ENCODE measurements at places on chromosomes 7 and 10. TPM values are rescaled to one million over a fixed set of nuclear protein-coding genes. Genes with fewer than 3 reads are reported as not detected.

GRCh38 chr7:12923971-12924370 lies 236.5 kb downstream of the ARL4A start:
- no peak overlapping the region for H3K4me3 ChIP-seq
- H3K27me3 ChIP-seq: no peaks in the 10 kb centered on the region
- no peak overlapping the region for H3K27ac ChIP-seq
- no peaks in the 10 kb centered on the region for H3K36me3 ChIP-seq
- no peak for DNase-seq
- H3K4me1 ChIP-seq: no peaks in the 10 kb centered on the region

DNA sequence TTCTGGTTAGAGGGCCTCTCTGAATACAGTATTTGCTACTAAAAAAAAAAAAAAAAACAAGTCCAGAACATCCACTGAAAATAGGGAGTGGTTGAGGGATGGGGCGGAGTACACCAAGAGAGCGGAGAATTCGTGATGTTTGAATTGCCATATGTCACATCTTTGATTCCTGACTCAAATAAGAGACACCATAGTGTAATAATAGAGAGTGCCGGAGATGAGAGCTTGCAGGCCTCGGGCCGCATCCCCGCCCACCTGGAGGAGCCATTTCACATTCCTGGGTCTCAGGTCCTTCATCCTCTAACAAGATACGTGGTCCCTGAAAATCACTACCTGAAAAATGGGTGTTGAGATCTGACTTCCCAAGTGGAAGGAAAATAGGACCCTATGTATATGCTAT lies 46.8 kb downstream of the KIAA1549 start:
- H3K27me3 ChIP-seq: no peaks in the 10 kb centered on the region
- H3K27ac ChIP-seq: peak overlapping the region; percentile 69
- DNase-seq: no peak
- H3K36me3 ChIP-seq: no peaks in the 10 kb centered on the region

DNA sequence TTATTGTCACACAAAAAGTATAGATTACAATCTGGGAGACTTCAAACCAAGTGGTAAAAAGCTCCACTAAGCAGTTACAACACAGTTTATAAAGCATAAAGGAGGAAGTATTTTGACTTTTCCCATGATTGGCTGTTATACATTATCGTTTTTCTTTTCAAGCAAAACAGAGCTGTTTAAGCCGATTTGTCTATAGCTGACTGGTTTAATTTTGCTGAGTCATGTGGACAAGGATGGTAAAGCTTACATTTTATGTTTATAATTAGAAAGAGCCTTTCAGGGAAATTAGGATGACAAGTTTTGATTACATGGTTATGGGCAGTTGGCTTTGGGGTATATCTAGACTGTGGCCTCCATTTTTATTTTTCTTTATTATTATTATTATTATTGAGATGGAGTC lies 152.5 kb upstream of the STK17A start:
- no peak overlapping the region for H3K27ac ChIP-seq
- DNase-seq: no peak
- H3K27me3 ChIP-seq: no peaks in the 10 kb centered on the region

DNA sequence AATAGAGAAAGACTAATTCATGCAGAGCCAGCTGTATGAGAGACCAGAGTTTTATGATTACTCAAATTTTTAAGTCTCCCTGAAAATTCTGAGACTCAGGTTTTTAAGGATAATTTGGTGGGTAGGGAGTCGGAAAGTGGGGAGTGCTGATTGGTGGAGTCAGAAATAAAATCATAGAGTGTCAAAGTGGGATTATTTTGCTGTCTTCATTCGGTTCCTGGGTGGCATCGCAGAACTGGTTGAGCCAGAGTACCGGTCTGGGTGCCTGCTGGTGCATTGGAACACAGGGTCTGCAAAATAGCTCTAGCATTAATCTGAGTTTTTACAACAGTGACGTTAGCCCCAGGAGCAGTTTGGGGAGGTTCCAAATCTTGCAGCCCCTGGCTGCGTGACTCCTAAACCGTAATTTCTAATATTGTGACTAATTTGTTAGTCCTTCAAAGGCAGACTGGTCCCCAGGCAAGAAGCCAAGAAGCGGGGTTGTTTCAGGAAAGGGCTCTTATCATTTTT lies 32.4 kb downstream of the GPRIN2 start:
- peaks cover 6% of the 10 kb centered on the region for H3K4me1 ChIP-seq
- no peak overlapping the region for H3K27ac ChIP-seq
- no peak overlapping the region for H3K4me3 ChIP-seq
- H3K36me3 ChIP-seq: no peaks in the 10 kb centered on the region
- peaks cover 10% of the 10 kb centered on the region for H3K27me3 ChIP-seq
- DNase-seq: no peak

GRCh38 chr10:50561816-50562215 lies 61.9 kb downstream of the SGMS1 start:
- H3K4me3 ChIP-seq: no peak overlapping the region
- peaks cover 17% of the 10 kb centered on the region for H3K4me1 ChIP-seq
- H3K27me3 ChIP-seq: no peaks in the 10 kb centered on the region
- H3K36me3 ChIP-seq: no peaks in the 10 kb centered on the region
- DNase-seq: no peak

DNA sequence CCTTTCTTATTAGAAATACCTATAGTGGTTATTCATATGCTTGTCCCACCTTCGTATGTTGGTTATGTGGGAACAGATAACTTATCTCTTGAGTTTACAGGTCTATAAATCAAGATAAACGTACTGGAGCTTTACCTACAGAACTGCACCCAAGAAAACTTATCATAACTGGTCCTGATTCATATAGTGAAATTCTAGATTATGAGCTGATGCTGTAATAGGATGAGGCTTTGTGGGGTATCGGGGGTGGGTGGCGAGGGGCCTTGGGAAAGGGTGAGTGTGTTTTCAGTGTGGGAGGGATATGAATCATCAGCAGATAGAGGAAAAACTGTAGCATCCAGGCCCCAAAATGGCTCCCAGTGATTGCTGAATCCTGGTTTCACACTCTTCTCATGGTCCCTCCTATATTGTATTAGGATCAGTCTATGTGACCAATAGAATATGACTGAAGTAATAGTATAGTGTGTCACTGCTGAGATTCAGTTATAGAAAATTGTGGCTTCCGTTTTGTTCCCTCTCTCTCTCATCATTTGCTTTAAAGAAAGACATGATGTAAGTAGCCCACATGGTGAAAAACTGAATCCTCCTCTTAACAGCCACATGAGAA lies 706.8 kb upstream of the LRRTM3 start:
- no peaks in the 10 kb centered on the region for H3K27me3 ChIP-seq
- no peak overlapping the region for H3K4me3 ChIP-seq
- H3K4me1 ChIP-seq: no peaks in the 10 kb centered on the region
- no peak for DNase-seq
- H3K27ac ChIP-seq: no peak overlapping the region
- no peaks in the 10 kb centered on the region for H3K36me3 ChIP-seq

CALHM3 gene
- not detected for total RNA-seq

SFXN3 gene
- 14.0 TPM for total RNA-seq

CTAGE4 gene
- 0.23 TPM for total RNA-seq
